NCI-H524 (cell line): ENCODE measurements at places on chromosomes 2 and 18.

DNA sequence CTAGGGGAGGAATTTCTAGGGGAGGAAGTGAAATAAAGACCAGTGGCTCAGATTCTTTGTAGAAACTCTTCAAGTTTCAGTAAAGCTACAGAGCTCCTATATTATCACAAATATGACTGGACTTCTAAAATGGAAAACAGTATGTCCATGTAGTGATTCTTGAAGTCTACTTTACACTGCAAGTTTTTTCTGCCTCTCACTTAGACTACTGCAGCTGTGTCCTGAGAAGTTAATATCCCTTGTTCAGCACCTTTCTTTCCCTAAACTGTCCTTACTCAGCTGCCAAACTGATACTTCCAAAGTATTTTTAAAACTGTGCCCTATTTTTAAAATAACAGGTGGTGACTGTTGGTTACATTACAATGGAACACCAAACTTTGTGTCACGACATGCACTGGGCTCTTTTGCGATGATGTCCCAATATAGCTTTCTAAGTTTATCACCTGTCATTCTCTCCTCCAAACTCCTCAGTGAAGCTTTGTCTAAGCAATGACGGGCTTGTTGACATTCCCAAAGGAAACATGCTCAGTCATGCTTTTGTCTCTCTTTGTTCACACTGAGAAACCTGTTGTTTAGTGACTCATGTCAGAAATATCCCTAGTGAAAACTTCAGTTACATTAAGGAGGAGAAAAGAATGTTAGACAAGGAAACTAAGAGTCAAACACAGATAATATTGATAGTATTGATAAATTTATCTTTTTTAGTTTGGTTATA lies 341.1 kb downstream of the ARL6IP6 start:
- DNase-seq = no peak

DNA sequence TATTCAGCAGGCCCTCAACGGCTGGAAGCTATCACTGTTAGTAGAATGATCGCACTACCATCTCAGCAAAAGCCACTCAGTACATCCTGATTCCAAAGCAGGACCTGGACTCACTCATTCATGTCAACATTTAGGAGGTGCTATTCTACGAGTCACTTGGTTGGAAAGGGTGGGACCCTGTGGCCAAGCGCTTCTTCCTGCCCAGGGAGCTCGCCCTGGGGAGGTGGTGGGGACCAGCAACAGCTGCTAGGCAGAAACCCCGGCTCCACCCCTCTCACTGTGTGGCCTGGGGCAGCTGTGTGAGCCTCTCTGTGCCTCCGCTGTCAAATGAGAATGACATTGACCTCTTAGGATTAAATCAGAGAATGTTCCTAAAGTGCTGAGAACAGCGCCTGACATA lies 231.4 kb downstream of the EIPR1 start:
- no peak for DNase-seq

GRCh38 chr2:162477011-162477410 lies 133.1 kb downstream of the GCA start:
- no peak for DNase-seq

- no peak for DNase-seq
Measured at GRCh38 chr2:141947396-141948114, 183.3 kb downstream of the LRP1B start.

DNA sequence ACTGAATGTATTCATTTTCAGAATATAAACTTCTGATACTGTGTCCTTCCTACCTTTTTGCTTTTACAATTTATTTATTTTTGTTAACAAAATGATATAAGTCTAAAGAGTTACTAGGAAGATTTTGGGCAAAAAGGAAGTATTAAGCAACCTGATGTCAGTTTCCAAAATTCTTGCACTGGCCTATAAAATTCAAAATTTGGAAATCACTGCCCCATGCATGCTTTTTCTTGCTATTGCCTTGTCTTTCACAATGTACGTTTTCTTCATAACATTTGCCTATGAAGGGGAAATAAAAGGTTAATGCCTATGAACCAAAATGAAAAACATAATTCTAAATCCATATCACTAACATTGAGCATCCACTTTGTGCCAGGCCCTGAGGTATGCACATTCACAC lies 40.1 kb upstream of the EHBP1 start:
- no peak for DNase-seq

DNA sequence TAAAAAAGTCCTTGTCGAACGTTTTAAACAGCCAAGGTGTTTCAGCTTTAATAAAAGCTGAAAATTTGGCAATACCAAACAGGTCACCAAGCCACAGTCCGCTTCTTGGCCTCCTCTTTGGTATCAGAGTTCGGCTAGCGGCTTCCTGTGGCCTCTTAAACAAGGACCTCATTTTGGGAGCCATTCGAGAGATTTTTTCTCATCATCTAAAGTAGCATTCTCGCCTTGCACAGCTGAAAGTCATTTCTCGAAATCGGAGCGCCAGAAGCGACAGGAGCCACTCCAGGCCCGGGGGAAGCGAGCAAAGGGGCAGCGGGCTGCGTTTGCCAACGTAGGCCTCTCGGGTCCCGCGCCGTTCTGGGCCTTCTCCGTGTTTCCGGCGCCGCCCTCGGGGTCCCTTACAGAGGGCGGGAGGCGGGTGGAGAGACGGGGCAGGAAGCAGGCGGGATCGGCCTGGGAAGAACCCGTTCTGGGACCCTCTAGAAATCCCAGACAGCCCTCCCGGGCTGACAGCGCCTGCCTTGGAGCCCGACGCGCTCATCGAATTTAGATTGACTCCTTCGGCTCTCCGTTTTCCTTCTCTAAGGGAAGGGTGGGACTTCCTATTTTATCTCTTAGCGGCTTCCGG lies 522 bp upstream of the ZNF407 start:
- peak; percentile 24 for DNase-seq

- DNase-seq = no peak
Measured at GRCh38 chr2:183113630-183114029, 10.6 kb upstream of the NUP35 start.

DNA sequence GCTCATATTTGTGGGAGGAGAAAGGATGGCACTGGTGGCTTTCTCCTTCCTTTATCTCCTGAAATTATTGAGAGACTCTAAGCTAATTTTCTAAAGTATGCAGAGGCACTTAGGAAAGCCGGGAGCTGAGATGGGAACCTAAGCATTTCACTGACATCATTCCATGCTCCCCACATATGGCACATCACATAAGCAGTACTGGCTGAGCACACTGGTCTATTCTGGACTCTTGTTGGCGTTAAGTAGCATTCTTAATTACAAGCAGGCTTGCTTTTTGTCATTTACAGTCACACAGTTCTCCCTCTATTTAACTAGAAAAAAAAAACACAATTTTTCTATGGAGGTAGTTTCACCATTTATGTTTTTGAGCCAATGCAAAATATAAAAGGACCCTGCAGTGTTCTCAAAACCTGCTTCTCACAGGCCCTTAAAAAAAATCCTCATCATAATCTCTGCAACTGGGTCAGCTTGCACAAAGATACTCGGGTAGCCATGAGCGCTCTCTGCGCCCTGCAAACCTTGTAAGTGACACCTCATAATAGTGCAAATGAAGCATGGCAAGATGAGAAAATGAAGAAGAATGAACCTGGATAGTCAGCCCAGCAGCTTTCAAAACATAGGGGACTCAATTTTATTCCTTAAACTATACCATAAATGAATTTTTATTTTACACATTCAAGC lies 688.6 kb downstream of the NRXN1 start:
- DNase-seq = peak; percentile 24

GRCh38 chr18:36757081-36757480 lies 71.7 kb downstream of the TPGS2 start:
- peak; percentile 10 for DNase-seq

DNA sequence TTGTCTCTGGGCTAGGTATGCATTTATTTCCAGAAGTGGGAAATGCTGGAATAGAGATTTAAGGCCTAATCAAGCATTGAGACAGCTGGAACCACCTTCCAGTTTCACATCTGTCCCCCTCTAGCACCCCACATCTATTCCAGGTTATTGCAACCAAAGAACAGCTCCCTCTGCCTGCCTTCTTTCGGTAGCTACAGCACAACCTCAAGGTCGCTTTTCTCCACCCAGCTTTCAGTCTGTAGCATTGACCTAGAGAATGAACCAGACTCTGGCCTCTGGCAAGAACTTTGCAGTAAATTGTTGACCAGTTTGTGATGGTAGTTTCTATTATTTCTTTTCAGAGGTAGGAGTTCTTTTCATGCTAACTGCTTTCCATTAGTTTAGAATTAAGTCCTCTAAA lies 484.2 kb downstream of the DLGAP1 start:
- DNase-seq = no peak

- no peak for DNase-seq
Measured at GRCh38 chr2:19648583-19648982, 253.2 kb downstream of the TTC32 start.

GRCh38 chr2:30777661-30778505 lies 29.4 kb downstream of the CAPN13 start:
- no peak for DNase-seq

DNA sequence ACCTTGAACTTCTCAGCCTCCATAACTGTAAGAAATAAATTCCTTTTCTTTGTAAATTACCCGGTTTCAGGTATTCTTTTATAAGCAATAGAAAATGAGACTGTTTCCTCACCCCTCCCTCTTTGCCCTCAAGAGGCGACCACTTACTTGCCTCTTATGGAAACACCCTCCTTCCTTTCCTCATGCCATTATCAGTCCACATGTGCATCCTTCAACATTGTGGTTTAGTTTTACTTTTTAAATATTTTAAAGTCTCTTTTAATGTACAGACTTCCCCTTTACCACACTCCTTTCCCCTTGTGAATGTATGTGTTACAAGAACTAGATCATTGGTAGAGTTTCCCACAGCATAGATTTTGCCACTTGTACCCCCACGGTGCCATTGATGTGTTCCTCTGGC lies 202.4 kb upstream of the SIX2 start:
- no peak for DNase-seq

DNA sequence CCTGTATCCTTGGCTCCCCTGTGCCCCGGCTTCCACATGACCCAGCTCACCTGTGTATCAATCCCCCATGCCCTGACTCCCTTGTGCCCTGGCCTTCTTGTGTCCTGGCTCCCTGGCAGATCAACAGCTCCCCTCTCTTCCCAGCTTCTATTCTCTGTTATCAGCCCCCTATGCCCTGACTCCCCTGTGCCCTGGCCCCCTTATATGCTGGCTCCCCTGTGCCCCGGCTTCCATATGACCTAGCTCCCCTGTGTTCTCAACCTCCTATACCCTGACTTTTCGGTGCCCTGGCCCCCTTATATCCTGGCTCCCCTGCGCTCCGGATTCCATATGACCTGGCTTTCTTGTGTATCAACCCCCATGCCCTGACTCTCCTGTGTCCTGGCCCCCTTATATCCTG lies 209.2 kb downstream of the LOXHD1 start:
- DNase-seq = no peak

GRCh38 chr18:21314724-21315123 lies 72.7 kb downstream of the GREB1L start:
- no peak for DNase-seq

- peak; percentile 49 for DNase-seq
Measured at GRCh38 chr2:290090-290722, 2.3 kb upstream of the ALKAL2 start.

DNA sequence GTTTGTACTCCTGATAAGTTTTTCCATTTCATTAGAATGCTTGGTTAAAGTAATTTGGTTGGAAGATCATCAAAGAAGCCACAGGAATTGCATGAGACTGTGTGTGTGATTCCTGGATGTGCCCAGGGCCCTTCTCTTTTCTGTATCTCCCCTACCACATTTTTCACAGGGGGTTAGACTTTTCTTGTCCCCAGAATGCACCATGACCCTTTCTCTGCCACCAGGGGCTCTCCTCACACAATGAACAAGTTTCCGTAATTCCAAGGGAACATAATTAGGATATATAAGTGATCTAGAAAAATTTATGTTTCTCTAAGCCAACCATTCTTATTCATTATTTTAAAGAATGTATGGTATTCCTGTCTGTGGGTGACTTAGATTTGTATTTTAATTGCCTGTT lies 291.8 kb downstream of the NEDD4L start:
- no peak for DNase-seq

GRCh38 chr2:59174536-59175243 lies 933.6 kb upstream of the FANCL start:
- no peak for DNase-seq

- DNase-seq = no peak
Measured at GRCh38 chr2:194925742-194926141, 731.3 kb upstream of the SLC39A10 start.

GRCh38 chr2:195820373-195820772 lies 163.3 kb downstream of the SLC39A10 start:
- no peak for DNase-seq

DNA sequence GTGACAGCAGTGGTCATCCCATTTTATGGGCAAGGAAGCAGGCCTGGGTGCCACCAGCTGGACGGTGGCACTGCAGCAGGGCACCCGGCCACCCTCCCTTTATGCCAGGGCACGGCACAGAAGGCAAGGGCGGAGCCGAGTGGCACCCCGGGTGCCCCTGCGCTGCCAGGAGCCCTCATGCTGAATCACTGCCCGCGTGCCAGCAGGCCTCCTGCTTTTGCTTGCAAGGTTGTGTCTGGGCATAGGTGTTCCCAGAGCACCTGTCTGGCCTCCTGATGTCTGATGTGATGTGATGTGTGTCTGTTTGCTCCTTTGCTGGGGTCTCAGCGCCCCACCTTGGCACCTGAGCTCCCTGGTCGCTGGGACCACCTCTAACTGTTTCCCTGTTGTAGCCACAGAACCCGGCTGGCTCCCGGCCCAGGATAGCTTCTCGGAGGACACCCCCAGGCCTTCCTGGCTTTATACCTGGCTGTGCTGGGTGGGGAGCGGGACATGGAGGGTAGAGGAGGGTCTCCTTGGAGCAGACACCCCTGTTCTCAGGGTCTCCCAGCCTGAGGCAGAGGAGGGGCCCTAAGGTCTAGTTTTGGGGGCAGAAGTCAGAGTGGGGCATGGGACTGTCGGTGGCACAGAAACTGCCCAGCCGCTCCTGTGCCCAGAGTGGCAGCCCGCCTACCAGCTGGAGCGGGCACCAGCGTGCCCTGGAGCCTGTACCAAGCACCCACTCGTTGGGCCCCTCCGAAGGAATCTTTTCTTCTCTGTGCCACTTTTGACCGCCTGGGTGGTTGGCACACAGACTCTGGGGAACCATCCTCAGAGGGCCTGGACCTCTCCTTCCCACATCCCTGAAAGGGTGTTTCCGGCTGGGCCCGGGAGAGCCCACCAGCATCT lies 3.6 kb downstream of the GPC1 start:
- DNase-seq = no peak

DNA sequence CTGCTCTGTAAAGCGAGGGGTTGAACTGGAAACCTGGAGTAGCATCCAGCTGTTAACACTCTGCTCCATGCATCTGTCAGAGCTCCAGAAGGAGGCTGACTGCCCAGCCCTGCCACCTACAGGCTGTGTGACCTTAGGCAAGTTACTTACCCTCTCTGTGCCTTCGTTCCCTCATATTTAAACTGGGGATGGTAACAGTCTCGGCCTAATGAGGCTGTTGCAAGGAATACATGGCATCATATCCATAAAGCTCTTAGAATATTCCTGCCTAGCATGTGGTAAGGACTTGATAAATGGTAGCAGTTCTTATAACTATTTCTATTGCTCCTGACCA lies 80.6 kb downstream of the LRRFIP1 start:
- DNase-seq = no peak

- DNase-seq = no peak
Measured at GRCh38 chr2:9240745-9241144, 34.1 kb downstream of the ASAP2 start.

GRCh38 chr2:212832211-212833195 lies 293.9 kb upstream of the ERBB4 start:
- no peak for DNase-seq

- DNase-seq = no peak
Measured at GRCh38 chr18:79387615-79388014, 8.1 kb upstream of the NFATC1 start.

- DNase-seq = no peak
Measured at GRCh38 chr2:201699416-201699815, 972 bp upstream of the MPP4 start.

GRCh38 chr2:236380051-236380612 lies 115.9 kb upstream of the ASB18 start:
- no peak for DNase-seq

- no peak for DNase-seq
Measured at GRCh38 chr2:109690457-109690821, 76.3 kb downstream of the SOWAHC start.
